ENCODE measurements at places on chromosomes 2 and 18.

DNA sequence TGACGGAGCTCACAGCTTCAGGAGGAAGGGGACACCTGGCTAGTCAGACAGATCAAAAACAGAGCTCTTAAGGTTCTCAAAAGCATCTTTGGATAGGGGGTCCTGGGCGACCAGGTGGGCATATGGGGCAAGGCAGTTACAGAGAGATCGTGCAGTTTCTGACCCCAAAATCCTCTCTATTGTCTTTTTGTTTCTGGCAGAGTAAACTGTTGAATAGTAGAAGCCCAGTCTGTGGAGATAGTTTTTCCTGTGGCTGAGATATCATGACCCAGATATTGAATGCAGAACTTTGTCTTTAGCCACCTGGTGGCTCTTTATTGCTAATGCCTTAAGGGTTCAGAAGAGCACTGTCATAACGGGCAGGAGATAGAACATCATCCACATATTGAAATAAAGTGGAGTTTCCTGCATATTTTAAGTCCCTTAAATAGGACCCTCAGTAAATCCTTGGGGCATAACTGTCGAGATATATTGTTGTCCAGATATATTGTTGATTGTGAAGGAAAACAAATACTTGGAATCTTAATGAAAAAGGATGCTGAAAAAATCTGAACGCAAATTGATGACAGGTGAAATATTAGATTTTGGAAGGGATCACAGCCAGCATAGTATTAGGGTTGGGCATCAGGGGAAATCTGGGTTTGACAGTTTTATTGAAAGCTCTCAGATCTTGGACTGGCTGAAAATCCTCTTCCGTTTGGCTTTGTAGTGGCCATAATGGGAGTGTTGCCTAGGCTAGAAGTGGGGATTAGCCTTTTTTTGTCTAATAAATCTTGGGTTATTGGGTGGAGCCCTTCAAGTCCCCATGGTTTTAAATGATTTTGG, 14.1 kb upstream of the ZDBF2 start:
- peak; percentile 16 for DNase-seq

DNA sequence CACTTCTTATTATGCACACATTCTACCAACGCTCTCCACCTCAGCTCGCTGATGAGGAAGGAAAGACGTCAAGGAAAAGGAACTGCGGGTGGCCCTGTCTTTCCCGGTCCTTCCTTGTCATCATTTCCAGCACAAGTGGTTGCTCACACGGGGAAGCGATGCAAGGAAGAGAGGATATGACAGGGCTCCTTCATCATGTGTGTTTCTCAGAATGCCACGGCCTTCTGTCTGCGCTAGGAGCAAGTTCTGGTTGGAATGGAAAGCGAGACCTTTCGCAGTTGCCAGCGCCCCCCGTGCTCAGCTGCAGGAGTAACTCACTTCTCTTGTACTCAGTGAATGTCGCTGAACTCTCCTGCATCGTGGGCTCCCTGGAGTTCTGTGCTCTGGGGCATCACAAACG, 191.8 kb upstream of the GLI2 start:
- DNase-seq: no peak

- peak; percentile 73 for DNase-seq
These were observed 90.4 kb upstream of the SLC35G4 start for GRCh38 chr18:11518788-11519685.

GRCh38 chr2:157726946-157727345, 98.3 kb upstream of the ACVR1C start:
- no peak for DNase-seq

DNA sequence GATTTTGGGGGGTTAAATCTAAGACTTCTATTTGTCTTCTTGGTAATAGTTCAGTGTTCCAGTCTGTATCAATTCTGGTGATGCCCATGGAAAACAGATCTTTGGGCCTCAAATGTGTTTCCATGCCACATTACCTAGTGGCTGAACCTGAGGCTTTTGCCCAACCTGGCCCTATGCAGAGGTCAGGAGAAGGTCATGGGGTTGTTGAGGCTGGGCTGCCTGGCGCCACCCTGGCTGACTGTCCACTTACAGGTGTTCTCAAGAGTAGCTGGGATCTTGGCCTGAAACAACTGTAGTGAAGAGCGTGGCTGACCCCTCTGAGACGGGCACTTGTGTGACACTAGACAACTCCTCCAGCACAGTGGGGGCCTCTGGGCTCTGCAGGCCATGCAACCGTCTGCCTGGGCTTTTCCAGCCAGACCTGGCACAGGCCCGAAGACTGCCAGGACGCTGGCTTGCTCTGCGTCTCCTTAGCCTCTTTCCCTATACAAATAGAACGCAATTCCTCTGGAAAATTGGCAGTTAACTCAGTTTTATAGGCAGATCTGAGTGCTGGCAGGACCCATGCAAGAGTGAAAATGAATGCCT, 127.8 kb downstream of the TRIM43 start:
- DNase-seq: no peak

GRCh38 chr2:47076586-47077441, 78.3 kb downstream of the STPG4 start:
- DNase-seq: peak; percentile 27

DNA sequence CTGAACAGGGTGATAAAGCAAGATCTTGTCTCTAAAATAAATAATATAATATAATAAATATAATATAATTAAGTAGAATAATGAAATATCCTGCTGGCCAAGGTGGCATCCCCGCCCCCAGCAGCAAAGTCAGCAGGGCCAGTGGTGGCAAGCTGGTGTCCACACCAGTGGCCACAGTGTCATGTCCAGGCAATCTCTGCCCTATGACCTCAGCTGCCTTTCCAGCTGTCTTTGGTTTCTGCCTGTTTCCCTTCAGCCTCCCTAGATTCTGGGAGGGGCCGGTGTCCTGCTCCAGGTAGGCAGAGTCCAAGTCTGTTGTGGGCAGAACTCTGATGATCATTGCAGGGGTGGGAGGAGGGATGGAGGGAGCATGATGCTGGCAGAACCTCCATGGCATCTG, 16.2 kb upstream of the STEAP3 start:
- no peak for DNase-seq

DNA sequence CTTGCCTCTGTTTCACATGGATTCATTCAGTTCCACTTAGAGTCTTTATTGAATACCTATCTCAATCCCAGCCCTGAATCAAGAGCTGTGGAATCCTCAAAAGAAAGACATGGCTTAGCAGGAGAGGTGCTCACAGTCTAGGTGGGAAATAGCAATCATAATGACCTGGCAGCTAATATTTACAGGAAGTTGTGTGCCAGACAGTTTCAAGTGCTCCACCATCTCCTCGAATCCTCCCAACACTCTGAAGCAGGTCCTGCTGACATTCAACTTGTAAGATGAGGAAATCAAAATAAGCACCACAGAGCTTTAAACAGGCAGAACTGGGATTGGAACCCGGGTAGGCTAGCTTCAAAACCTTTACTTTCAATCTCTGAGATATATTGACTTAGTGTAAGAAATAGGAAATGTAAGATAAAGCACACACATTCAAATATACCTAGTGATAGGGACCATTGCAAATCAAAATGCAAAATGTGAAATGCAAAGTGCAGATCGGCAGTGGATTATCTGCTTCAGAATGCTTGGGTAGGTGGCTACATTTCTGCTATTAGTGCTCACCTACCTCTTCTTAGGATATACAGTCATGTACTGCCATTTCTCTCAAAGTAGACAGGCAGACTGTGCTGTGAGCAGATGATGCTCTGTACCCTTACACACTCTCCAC, 182.0 kb downstream of the PRKCE start:
- peak; percentile 15 for DNase-seq

DNA sequence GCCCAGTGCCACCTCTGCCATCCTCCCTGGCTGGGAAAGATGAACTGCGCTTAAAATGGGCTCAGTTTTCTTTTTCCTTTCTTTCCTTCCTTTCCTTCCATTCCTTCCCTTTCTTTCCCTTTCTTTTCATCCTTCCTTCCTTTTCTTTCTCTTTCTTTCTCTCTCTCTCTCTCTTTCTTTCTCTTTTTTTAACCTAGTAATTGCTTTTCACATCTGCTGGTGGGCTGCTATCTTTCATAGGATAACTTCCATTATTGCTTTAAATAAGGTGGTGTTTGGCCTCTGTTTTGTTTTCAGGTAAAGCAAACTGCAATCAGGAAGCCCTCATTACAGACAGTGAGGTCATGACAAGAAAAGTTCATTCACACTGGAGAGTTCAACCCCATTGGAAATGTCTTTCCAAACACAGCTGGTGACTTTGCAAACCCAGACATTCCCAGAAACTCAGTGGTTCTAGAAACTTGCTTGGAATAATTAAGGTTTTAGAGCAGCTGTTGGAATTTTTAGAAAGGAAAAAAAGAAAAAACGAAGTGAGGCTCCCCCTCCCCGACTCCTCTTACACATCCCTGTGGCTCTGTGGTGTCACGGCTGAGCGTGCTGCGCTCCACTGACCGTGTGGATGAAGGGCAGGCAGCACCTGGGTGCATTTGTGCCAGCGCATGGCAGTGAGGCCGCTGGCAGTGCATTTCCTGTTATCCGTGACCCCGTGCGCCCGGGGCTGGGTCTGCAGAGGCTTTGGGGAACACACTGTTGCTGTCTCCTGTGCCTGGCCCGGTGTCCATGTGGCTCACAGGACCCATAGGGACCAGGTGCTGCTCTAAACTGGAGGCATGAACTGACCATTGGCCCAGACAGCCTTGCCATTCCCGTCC, 76.9 kb downstream of the MBP start:
- peak; percentile 45 for DNase-seq

DNA sequence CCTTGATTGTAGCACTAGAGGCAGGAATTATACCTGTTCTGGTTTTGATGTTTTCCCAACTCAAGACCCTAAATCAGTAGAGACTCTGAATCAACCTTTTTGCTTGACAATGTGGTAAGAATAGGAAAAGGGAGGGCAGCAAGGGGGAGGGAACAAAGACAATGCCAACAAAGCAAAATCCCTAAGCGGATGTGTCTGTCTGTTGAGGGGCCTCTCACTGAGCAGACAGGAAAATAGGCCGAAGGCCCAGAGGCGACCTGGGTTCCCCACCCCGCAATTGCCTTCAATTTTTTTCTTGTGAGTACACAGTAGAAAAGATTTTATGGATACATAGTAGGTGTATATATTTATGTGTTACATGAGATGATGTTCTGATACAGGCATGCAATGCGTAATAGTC, 75.6 kb downstream of the MAP4K4 start:
- no peak for DNase-seq

DNA sequence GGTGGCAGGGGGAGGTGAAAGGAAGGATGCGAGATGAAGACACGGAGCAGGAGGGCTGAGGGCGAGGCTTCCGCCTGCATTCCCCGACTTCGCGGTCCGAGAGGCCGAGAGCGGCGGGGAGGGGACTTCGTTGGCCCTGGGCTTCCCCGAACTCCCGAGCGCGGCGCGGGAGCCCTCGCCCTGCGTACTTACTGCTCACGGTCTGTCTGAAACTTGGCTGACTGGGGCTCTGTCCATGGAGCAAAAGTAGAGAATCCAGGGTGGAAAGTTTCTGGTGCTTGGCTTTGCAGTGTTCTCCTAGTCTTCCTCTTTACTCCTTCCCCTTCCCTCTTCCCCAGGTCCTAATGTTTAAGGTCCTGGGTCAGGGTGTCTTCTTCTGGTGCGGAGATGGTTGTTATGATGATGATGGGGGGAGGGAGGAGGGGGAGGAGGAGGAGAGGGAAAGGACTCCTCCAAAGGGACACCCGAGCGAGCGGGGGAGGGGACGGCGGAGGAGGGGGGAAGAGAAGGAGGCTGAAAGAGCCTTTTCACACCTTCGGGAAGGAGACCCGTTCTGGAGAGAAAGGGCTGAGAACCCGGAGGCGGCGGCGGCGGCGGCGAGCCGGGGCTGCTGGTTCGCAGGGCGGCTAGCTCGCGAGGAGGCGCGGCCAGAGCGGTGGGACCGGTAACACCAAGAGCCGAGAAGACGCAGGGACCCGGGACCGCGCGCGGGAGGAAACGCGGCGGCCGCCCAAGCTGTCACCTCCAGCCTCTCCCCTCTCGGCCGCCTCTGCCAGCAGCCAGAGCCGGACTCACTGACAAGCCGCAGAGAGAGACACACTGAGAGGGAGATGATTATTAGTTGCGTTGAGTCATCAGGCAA, at the start of gene SATB2:
SATB2 (minus strand) TSS at position 793 of the 862 bp plus-strand sequence. CDS start 1,902 bp downstream, outside the sequence.
- DNase-seq: peak; percentile 57

DNA sequence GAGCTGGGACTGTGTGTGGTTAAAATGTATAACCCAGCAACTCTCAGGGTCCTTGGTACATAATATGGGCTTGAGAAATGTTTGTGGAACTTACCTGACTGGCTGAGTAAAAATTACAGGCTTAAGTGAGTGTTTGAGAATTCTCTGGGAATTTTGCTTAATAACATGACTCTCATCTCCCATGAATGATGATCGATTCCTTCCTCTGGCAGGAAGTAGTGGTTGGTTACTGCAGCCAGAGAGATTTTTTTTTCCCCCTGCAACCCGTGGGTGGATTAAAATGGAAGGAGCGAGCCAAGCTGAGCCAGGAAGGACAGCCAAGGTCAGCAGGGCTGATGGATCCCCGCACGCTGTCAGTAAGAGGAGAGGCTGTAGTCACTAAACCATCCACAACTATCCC, 40.6 kb upstream of the RFX8 start:
- DNase-seq: no peak

DNA sequence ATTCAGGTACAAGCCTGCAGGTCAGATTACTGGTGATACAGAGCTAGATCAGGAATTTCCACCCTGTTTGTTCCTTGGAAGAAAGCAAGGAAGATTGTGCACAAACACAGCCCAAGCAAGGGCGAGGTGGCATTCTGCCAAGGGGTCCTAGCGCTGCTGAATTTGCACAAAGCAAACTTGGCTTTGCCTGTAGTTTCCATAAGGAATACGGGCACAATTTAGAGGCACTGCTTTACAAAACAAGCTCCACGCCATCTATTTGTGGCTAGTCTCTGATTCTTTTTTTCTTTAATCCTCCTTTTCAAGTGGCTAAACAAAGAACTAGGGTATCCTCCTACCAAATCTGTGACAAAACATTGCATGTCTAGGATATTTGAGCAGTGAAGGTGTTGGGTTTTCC, 195.5 kb upstream of the ACVR2A start:
- no peak for DNase-seq

DNA sequence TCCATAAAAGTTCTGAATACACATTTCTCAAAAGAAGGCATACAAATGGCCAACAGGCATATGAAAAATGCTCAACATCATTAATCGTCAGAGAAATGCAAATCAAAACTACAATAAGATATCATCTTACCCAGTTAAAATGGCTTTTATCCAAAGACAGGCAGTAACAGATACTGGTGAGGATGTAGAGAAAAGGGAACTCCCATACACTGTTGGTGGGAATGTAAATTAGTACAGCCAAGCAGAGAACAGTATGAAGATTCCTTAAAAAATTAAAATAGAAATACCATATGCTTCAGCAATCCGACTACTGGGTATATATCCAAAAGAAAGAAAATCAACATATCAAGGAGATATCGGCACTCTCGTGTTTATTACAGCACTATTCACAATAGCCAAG, 1312.5 kb downstream of the DSC3 start:
- no peak for DNase-seq

All from MV-4-11 (cell line).